GM13976 (cell line): ENCODE measurements at places on chromosomes 7 and 10.
A peak's percentile ranks its signal among the peaks of the same experiment; 100 is the strongest.

DNA sequence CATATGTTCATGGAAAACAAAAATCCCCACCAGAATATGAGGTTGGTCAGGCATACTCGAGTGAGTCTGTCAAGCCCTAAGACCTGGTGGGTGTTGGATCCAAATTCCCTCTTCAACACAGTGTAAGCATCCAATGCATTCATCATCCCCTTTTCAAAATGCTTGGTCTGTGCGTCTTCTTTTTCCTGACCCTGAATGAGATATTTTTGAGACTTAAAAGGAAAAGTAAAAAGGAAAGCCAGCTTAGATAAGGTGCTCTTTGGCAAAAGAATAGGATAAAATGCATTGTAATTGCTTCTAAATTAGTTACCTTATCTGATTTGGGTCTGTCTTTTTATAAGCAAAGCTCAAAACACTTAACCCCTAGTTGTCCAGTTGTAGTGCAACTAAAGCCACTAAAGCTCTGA, 331.5 kb downstream of the PTEN start:
- DNase-seq, result no peak

- DNase-seq, result no peak
Observed at GRCh38 chr7:35258125-35258867, 4.4 kb upstream of the TBX20 start.

DNA sequence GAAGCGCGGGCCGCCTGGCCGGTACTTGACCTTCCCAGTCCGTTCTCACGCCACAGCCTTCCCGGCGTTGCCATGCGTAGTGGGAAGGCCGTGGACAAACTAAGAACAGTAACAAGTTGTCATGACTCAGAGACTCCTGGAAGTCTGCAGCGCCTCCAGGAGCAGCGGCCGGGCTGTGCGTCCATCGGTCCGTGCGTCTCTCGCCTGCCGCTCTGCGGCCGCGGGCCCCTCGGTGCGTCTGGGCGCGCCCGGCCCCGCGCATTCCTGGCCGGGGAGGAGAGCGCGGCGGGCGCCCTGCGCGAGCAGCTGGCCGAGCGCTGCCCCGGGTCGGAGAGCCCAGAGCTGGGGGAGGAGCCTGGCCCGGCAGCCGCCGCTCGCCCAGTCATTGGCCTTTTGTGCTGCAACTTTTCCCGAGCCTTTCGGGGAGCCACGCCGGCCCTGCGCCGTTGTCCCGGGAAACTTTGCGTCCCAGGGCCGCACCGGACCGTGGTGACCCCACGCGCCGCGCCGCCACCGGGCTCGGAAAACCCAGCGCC, 123.7 kb downstream of the TACC2 start:
- peak; percentile 45 for DNase-seq

- DNase-seq, result no peak
Observed at GRCh38 chr7:40922316-40922670, 780.6 kb downstream of the INHBA start.

GRCh38 chr10:34938399-34938670, 123.2 kb upstream of the PARD3 start:
- no peak for DNase-seq

GRCh38 chr10:102635377-102635776, 8.9 kb upstream of the TRIM8 start:
- no peak for DNase-seq

DNA sequence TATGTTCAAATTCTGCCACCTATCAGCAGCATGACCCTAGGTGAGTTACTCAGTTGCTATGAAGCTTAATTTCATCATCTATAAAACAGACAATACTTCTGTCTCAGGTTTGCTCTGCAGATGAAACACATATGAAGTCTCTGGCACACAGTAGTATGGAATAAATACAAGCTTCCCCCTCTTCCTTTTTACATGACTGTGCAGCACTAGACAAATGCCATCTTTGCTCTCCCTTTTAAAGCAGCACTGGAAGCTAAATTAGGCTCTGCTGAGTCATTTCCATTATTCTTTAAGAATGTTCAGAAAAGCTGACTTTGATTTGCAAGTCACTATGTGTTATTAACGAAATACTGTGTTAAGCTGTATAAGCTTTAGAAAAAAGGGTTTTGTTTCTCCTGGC, 40.7 kb upstream of the ANAPC16 start:
- no peak for DNase-seq

DNA sequence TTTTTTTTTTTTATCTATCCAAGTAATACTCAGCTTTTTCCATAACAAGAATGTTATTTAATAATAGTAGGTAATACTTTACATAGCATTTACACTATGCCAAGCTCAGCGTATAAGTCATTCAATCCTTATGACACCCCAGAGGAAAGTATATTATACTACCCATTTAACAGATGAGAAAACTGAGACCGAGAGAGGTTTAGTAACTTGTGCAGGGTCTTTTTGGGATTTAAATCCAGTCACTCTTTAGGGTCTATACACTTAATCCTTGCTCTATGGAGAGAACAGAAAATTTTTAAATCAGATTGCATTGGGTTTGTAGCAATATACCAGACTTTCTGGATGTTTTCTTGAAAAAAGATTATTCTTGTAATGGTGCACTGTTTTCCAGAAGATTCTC, 192.2 kb downstream of the ARHGAP21 start:
- no peak for DNase-seq

GRCh38 chr10:129637846-129638245, 170.8 kb downstream of the MGMT start:
- DNase-seq, result no peak

DNA sequence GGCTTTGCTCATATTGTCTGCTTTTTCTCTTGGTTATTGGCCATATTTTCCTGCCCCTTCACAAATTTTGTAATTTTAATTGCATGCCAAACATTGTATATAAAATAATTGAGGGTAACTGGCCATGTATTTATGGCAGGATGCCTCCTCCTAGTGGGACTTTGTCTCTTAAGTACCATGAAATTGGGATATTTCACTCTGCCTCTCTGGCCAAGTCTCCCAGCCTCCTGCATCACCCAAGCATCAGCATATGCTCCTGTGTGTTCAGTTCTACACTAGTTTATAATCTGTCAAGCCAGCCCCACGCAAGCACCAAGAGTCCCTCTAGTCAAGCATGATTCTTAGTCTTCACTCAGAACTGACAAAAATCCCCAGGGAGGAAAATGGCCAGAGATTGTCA, 44.2 kb upstream of the FHIP2A start:
- DNase-seq, result no peak

DNA sequence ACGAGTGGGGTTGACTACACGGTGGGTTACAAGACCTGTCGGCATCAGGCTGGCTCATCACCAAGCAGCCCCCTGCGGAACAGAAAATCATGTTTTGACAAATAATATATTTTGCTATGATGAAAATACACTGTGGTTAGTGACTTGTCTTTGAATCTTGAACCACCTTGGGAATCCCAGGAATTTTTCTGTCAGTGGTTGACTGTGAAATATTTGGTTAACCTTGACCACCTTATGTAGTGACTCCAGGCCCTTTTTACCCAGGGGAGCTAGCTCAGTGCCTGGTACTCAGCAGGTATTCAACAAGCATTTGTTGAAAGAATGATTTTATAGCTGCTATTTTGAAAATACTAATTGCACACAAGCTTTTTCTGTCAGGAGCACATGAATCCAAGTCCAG, 406.0 kb downstream of the PHF14 start:
- no peak for DNase-seq

DNA sequence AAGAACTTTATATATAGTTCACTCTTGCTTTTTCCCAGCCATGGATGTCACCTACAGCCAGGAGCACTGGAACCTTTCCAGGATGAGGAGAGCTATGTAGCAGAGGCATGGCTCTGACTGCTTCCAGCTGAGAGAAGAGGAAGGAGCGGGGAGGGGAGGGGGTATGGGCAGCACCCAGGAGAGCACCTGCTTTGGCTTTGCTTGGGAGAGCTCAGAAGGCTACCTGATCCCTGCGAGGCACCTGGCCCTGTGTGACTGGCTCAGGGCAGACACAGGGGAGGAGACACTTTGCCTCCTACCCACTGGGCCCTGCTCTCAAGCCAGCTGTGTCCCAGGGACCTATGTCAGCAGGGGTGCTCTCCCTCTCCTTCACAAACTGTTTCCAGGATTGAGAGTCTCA, 67.1 kb downstream of the HK1 start:
- no peak for DNase-seq

DNA sequence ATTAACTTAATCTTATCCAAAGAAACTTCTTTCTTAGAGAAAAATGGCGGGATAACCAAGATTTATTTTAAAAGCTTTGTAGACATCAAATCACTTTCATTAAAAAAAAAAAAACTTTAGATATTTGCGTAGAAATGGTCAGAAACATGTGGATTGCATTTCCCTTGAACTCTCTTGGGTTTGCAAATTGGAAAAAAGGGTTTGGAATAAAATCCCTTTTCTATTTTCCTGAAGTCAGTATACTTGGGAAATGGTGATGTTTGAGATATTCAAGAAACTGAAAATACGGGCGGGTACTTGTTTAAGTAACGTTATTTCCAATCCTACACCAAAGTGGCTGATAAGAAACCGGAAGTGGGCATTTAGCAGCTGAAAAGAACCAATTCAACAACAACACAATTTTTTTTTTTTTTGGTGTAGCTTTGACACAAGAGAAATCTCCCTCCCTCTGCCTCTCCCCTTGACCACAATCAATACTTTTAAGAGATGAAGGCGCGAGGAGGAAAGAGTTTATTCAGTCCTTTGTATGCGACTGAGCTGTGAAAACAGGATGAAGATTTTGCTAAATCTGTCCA, 13.7 kb upstream of the GFRA1 start:
- DNase-seq, result no peak

GRCh38 chr7:69871213-69871885, 273.1 kb downstream of the AUTS2 start:
- DNase-seq, result no peak

- DNase-seq, result no peak
Observed at GRCh38 chr10:36256948-36257356, 614.9 kb upstream of the FZD8 start.

DNA sequence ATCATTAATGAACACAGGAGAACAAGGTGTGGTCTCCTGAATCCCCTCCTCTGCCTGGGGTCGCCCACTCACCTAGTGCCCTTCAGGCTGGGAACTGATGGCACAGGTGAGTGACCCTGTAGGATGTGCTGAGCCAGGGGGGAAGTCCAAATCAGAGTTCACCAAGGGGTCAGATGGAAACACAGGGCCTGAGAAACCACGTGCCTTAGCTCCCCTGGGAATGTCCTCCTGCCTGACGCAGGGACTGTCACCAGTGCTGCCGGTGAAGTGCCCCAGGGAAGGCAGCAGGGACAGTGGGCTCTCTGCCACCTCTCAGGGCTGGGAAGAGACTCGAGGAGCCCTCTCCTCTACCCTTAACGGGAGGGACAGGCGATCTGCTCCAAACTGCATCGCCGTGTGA, 5.8 kb upstream of the PYROXD2 start:
- DNase-seq, result no peak

DNA sequence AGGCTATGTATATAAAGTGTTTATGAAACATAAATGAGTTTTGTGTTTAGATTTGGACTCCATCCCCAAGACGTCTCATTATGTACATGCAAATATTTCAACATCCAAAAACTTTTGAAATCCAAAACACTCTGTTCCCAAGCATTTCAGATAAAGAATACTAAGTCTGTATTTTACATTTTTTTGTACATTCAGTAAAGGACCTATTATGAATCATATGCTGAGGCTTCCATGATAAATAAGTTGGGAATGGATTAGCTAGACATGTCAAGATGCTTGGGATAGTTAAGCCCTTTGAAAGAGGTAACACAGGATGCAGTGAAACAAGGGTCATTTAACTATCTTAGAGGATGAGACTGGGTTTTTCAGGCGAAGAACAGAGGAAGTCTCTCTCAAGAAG, 262.9 kb downstream of the SNX13 start:
- DNase-seq, result no peak

GRCh38 chr7:117347962-117348672, 25.3 kb upstream of the WNT2 start:
- no peak for DNase-seq

- DNase-seq, result peak; percentile 91
Observed at GRCh38 chr10:110671788-110672579, 27.8 kb downstream of the RBM20 start.

DNA sequence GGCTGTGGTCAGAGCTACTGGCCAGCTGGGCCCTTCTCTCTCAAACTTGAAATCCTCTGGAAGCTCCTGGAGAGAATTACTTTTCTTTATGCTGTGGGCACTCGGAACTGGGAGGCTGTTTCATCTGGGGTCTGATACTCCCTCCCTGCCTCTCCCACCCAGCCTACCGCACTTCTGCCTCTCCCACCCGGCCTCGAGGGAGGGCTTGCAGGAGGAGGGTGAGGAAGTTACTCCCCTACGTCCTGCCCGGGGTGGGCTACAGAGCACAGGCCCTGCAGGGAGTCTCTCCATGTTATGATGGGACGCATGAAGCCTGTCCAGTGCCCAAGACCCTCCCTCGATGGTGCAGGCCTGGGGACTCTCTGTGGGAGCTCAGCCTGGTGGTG, 584.6 kb upstream of the MKI67 start:
- no peak for DNase-seq

DNA sequence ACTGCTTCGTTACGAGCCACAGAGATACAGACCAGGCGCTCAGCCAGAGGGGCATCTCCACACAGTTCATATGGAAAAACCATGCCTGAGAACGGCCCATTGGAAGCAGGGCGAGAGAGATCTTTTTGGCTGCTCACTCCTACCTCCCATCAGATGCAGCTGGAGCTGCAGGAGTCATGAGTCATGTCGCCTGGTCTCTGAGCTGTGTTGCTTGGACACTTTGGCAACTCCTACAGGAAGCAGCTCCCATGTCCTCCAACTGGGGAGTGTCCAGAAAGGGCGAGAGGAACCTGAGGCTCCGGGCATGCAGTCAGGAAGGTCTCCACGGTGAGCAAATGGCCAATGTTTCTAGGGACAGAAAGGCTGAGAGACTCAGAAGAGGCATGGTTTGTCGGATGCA, 24.9 kb downstream of the INSIG1 start:
- DNase-seq, result no peak

GRCh38 chr7:26592011-26592410, 272.4 kb downstream of the SKAP2 start:
- DNase-seq, result no peak

DNA sequence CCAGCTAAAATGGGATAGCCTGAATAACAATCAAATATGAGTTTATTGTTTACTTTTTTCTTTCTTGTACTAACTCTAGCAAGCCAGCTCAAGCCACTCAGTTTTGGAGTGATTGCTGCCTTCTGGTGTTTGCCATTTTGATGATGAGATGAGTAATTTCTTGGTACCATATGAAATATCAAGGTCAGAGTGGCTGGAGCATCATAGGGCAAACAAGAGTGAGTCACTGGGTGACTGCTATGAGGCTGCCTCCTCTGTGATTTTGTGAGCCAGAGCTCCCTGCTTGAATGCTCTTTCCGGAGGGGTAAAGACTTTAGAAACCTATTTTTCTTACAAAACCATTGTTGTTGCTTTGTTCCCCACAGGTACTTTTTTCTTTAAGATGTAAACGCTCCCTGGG, 295.6 kb downstream of the PRKG1 start:
- no peak for DNase-seq

GRCh38 chr10:42707234-42707633, 68.9 kb upstream of the ZNF33B start:
- no peak for DNase-seq

GRCh38 chr10:121285406-121286196, 312.6 kb downstream of the FGFR2 start:
- DNase-seq, result no peak

- no peak for DNase-seq
Observed at GRCh38 chr7:1777122-1777521, 107.0 kb downstream of the ELFN1 start.
